Osteoblast (primary cell): ENCODE measurements at places on chromosomes 13 and 19. TPM values are rescaled to one million over a fixed set of nuclear protein-coding genes. Genes with fewer than 3 reads are reported as not detected.

SLAIN1 gene
- not detected in 2 replicates for total RNA-seq

XAB2 gene
- total RNA-seq = 35.9 and 40.5 TPM in 2 replicates

ZNF28 gene
- 15.0 and 23.2 TPM in 2 replicates for total RNA-seq

NLRP11 gene
- total RNA-seq = not detected in 2 replicates

BRCA2 gene
- total RNA-seq = 4.7 and 6.5 TPM in 2 replicates

FAM124A gene
- total RNA-seq = 1.1 and 1.2 TPM in 2 replicates

SIGLEC10 gene
- not detected in 2 replicates for total RNA-seq

PTPRH gene
- total RNA-seq = 0.88 and 1.1 TPM in 2 replicates
